ENCODE measurements at places on chromosomes 11 and 22. TPM values are rescaled to one million over a fixed set of nuclear protein-coding genes. Genes with fewer than 3 reads are reported as not detected.

CHRDL2 gene
- not detected for total RNA-seq

BET1L gene
- total RNA-seq = 33.0 TPM

DNHD1 gene
- 5.9 TPM for total RNA-seq

STARD10 gene
- total RNA-seq = 106 TPM

CD82 gene
- total RNA-seq = 47.1 TPM

TRIM48 gene
- not detected for total RNA-seq

OR5D13 gene
- not detected for total RNA-seq

CCDC88B gene
- 2.6 TPM for total RNA-seq

KCNJ1 gene
- 0.42 TPM for total RNA-seq

NNMT gene
- total RNA-seq = 141 TPM

OR8B8 gene
- total RNA-seq = not detected

OSM gene
- total RNA-seq = not detected

INSC gene
- total RNA-seq = 0.23 TPM

STK33 gene
- total RNA-seq = 0.29 TPM

ACTN3 gene
- not detected for total RNA-seq

BTG4 gene
- not detected for total RNA-seq
